Activated CD4-positive, alpha-beta T cell treated with anti-CD3 and anti-CD28 coated beads, Interleukin-2, amount 10 ng/mL, durations not matched to agents 24 days and 14 days (primary cell): ENCODE measurements at places on chromosomes 6 and 20. TPM values are rescaled to one million over a fixed set of nuclear protein-coding genes. Genes with fewer than 3 reads are reported as not detected.
A peak's percentile ranks its signal among the peaks of the same experiment; 100 is the strongest.

- peaks cover 14% of the 10 kb centered on the region for H3K4me1 ChIP-seq
- H3K27me3 ChIP-seq, result peaks cover 6% of the 10 kb centered on the region
- no peak overlapping the region for H3K4me3 ChIP-seq
- H3K27ac ChIP-seq, result no peak overlapping the region
Measured at GRCh38 chr20:59105581-59105980, 58.0 kb upstream of the ZNF831 start.

- DNase-seq, result no peak
- H3K4me1 ChIP-seq, result no peaks in the 10 kb centered on the region
- H3K27ac ChIP-seq, result no peak overlapping the region
- H3K36me3 ChIP-seq, result no peaks in the 10 kb centered on the region
- H3K4me3 ChIP-seq, result no peak overlapping the region
Measured at GRCh38 chr6:18433059-18433458, 45.9 kb downstream of the RNF144B start.

EFCAB8 gene
- total RNA-seq, result 0.33 and 0.54 TPM in 2 replicates

KCTD20 gene
- total RNA-seq, result 62.2 and 62.4 TPM in 2 replicates

- no peak overlapping the region for H3K4me3 ChIP-seq
- no peak for DNase-seq
- H3K27ac ChIP-seq, result no peak overlapping the region
- H3K4me1 ChIP-seq, result peaks cover 4% of the 10 kb centered on the region
- H3K36me3 ChIP-seq, result peaks cover 57% of the 10 kb centered on the region
Measured at GRCh38 chr6:151096255-151096612, 143.5 kb upstream of the AKAP12 start.

DNA sequence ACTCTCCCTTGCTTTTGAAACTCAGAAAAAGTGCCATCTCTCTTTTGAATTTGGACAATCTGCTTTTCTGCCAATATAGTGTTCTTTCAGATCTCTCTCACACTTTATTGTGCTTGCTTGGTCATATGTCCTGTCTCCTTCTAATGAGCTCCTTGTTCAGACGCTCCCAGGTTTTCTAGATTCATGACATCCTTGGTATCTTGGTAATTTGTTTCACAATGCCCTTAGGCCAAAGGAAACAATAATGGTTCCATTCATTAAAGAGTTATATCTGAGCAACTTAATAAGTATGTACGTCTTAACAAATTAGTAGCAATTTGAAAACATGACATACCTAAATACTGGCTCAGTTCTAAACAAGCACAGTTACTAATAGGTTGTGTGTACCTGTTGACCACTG lies 293.4 kb upstream of the SPTLC3 start:
- H3K4me3 ChIP-seq, result no peak overlapping the region
- H3K36me3 ChIP-seq, result no peaks in the 10 kb centered on the region
- DNase-seq, result no peak

- no peak overlapping the region for H3K27ac ChIP-seq
- no peak for DNase-seq
- H3K4me1 ChIP-seq, result peaks cover 9% of the 10 kb centered on the region
- H3K27me3 ChIP-seq, result peaks cover 16% of the 10 kb centered on the region
Measured at GRCh38 chr6:3739311-3739897, 12.1 kb downstream of the PXDC1 start.

- peak overlapping the region; percentile 8 for H3K27ac ChIP-seq
- DNase-seq, result no peak
- H3K27me3 ChIP-seq, result no peaks in the 10 kb centered on the region
- no peak overlapping the region for H3K4me3 ChIP-seq
Measured at GRCh38 chr20:31704225-31705119, 18.2 kb downstream of the BCL2L1 start.

FGD2 gene
- total RNA-seq, result 0.57 and 0.58 TPM in 2 replicates

GRCh38 chr20:20199361-20200160 lies 147.2 kb downstream of the CFAP61 start:
- no peak overlapping the region for H3K27ac ChIP-seq
- no peak for DNase-seq
- no peaks in the 10 kb centered on the region for H3K36me3 ChIP-seq
- H3K4me3 ChIP-seq, result no peak overlapping the region
- peaks cover 2% of the 10 kb centered on the region for H3K27me3 ChIP-seq
- no peaks in the 10 kb centered on the region for H3K4me1 ChIP-seq

- no peak overlapping the region for H3K4me3 ChIP-seq
- H3K36me3 ChIP-seq, result no peaks in the 10 kb centered on the region
- H3K27me3 ChIP-seq, result peaks cover 4% of the 10 kb centered on the region
- H3K4me1 ChIP-seq, result no peaks in the 10 kb centered on the region
- H3K27ac ChIP-seq, result no peak overlapping the region
- DNase-seq, result no peak
Measured at GRCh38 chr6:114030767-114031166, 59.8 kb upstream of the HDAC2 start.

SAPCD1 gene
- total RNA-seq, result 15.0 and 17.7 TPM in 2 replicates

DNA sequence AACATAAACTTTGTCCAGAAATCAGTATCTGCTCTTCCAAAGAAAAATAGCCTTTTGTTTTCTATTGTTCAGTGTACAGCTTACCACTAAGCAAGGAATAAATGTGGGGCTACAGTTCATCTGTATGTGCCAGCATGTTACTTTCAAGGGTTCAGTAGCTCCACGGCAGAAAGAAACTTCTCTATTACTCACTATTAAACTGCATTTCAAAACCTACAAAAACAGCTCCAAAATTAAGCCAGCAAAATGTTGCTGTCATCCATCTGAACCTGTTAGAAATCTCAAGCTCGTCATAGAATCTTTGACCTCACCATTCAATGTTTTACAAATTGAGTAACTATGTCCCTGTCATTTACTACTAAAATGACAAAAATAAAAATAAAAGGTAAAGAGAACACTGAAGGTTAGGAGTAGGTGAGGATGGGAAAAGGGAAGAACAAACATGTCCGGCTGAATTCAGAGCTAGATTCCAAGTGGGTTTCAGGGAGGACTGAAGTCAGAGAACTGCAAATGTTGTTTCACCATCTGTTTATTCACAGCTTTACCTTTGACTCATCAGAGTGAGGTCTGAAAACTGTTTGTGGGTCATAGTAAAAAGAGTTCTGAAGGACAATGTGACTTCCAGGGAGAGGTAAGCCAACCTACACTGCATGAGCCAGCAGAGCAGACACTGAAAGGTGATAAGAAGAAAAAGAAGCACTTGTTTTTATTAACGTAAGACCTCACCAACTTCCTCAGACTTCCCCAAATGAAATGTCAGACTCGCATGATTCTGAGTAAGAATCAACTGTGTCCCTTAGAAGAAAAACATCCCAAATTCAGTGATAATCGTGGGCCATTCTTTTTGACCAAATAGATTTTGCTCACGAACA lies 62.0 kb downstream of the ATXN1 start:
- peaks cover 68% of the 10 kb centered on the region for H3K4me1 ChIP-seq
- peak; percentile 71 for DNase-seq
- peaks cover 24% of the 10 kb centered on the region for H3K36me3 ChIP-seq
- H3K27me3 ChIP-seq, result no peaks in the 10 kb centered on the region

EBF4 gene
- total RNA-seq, result 7.3 and 7.6 TPM in 2 replicates

DAAM2 gene
- not detected in 2 replicates for total RNA-seq

GRCh38 chr20:46222521-46223007 lies 85.7 kb downstream of the CDH22 start:
- no peak overlapping the region for H3K27ac ChIP-seq
- peaks cover 11% of the 10 kb centered on the region for H3K27me3 ChIP-seq
- no peak overlapping the region for H3K4me3 ChIP-seq
- H3K36me3 ChIP-seq, result no peaks in the 10 kb centered on the region
- DNase-seq, result no peak

DNA sequence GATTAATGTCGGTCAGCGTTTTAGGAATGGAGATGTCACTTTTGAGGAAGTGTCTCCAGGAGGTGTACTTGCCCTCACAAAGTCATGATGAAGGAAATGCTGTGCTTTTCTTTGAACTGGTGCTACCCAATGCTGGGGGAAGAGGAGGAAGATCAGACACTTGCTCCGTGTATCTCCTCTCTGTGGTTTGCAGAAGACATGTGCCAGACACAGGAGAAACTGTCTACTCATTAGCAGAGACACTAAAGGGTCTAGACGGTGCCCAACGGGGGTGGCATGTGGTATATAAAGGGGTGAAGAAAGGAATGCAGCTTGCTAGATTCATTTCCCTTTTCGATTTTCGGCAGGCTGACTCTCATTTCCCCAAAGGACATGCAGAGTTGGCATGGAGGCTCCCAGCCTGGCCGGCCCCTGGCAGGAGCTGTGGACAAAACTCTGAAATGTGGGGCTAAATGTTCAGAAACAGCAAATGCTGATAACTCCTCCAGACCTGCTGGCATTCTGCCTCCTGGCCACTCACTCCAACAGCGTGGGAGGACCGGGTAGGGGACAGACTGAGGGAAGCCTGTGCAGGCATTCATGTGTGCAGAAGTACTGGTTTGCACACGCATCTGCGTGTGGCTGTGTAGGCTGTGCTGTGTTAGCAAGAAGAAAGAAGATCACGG lies 59.6 kb upstream of the QKI start:
- H3K4me1 ChIP-seq, result no peaks in the 10 kb centered on the region
- H3K36me3 ChIP-seq, result no peaks in the 10 kb centered on the region
- no peak overlapping the region for H3K27ac ChIP-seq
- H3K4me3 ChIP-seq, result no peak overlapping the region

DNA sequence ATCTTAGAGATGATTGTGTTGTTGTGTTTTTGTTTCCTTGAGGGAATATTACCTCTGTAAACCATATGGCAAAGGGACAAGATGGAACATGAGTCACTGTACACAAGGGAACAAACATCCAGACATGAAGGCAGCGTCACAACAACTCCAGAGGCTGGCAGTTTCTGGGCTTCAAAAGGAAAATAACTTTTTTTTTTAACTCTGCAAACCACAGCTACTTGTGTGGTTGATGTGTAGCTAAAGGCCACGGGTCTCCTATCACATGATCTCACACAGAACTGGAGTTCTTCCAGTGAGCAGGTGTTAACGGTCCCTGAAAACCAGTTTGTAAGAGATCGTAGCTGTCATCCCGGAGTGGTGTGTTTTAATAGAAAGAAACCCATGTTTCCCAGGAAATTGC lies 33.2 kb upstream of the HBS1L start:
- H3K36me3 ChIP-seq, result no peaks in the 10 kb centered on the region
- no peaks in the 10 kb centered on the region for H3K27me3 ChIP-seq

GRCh38 chr6:107780226-107780625 lies 43.9 kb downstream of the SCML4 start:
- H3K27ac ChIP-seq, result no peak overlapping the region
- peaks cover 22% of the 10 kb centered on the region for H3K4me1 ChIP-seq
- peak; percentile 31 for DNase-seq
- peaks cover 8% of the 10 kb centered on the region for H3K36me3 ChIP-seq
- no peak overlapping the region for H3K4me3 ChIP-seq

DNA sequence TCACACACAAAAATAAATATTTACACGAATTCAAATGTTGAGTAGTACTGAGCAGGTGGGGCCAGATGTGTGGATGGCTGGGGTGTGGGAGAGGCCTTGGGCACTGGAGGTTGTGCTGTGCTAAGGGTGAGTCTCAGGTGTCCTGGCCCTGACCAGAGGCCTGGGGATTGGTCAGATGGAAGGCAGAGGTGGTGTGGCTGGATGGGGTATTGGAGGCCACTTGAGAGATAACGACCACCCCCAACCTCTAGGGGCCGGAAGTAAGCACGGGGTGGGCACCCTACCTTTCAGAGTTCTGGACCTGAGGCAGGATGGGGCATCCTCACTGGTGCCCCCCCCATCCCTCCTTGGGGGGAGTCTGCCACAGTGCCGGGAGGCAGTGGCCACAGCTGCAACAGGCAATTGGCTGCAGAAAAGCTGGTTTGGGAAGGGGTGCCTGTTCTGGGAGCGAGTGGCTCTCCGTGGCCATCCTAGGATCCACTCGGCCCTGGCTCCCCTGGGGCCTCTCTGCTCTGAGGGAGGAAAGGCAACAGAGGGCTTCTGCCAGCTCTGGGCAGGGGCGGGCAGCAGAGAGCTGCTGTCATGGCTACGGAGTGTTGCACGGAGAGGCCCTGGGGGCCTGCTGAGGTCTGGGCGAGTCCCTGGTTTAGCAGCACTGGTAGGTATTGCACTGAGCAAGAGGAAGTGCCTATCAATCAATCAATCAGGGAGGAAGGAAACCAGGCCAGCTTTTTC lies 87.6 kb downstream of the ASXL1 start:
- peaks cover 11% of the 10 kb centered on the region for H3K4me1 ChIP-seq
- H3K27ac ChIP-seq, result peak overlapping the region; percentile 72
- peaks cover 22% of the 10 kb centered on the region for H3K36me3 ChIP-seq
- DNase-seq, result peak; percentile 57
- H3K27me3 ChIP-seq, result no peaks in the 10 kb centered on the region

ACOT13 gene
- 25.3 and 30.0 TPM in 2 replicates for total RNA-seq

ZHX3 gene
- total RNA-seq, result 11.2 and 11.7 TPM in 2 replicates

GRCh38 chr20:47905628-47906347 lies 120.5 kb upstream of the SULF2 start:
- no peak overlapping the region for H3K4me3 ChIP-seq
- no peaks in the 10 kb centered on the region for H3K4me1 ChIP-seq
- no peak overlapping the region for H3K27ac ChIP-seq
- H3K27me3 ChIP-seq, result no peaks in the 10 kb centered on the region
- no peak for DNase-seq

CRIP3 gene
- 0.43 and 0.79 TPM in 2 replicates for total RNA-seq

GRCh38 chr6:4613795-4614194 lies 162.4 kb upstream of the CDYL start:
- DNase-seq, result no peak
- no peaks in the 10 kb centered on the region for H3K36me3 ChIP-seq
- no peaks in the 10 kb centered on the region for H3K27me3 ChIP-seq
- H3K27ac ChIP-seq, result no peak overlapping the region
- H3K4me3 ChIP-seq, result no peak overlapping the region

CPNE5 gene
- total RNA-seq, result 0.31 and 0.65 TPM in 2 replicates

DNA sequence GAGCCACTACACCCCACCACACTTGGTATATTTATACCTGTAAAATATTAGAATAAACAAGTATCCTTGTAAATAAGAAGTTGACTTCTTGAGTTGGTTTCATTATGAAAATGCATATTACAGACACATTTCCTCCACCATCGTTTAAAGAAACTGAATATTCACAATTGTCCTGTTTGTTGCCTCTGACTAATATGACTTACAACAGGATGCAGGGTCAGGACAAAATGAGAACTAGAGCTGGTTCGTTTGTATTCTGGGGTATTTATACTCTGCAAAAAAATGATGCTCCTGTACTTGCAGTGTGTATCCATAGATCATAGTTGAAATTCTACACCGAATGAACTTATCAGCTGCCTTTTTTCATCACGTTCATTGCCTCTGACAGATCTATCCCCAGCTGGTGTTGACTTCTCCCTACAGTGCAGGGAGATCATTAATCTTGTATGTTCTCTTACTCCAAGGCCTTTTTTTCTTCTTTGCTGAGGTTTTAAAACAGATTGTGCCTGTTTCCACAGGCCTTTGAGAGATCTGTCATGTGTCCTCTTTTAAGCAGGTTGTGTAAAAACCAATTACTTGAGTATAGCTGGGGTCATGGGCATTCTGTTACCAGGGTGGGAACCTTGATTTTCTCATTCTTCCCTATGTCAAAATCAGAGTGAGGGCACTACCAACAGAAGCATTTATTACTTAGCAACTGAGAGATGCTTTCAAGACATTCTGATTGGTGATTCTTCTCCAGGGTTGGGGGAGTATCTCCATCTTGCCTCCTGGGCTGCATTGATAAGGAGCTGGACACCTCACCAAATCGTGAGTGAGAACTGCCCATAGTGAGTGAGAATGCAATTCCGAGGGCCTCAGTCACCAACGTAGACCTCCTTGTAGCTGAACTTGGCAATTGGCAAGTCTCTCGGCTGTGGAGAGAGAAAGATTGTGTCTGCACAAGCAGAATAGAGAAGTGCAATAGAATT lies 78.8 kb upstream of the CD83 start:
- no peak for DNase-seq
- H3K4me3 ChIP-seq, result no peak overlapping the region
- H3K36me3 ChIP-seq, result no peaks in the 10 kb centered on the region
- peaks cover 28% of the 10 kb centered on the region for H3K27me3 ChIP-seq
- H3K27ac ChIP-seq, result no peak overlapping the region

NINL gene
- total RNA-seq, result 3.0 and 3.5 TPM in 2 replicates
